Stimulated activated CD4-positive, alpha-beta T cell treated with anti-CD3 and anti-CD28 coated beads, Interleukin-1b, Interleukin-23, amount 100 ng/mL, for 24 hours (primary cell): ENCODE measurements at places on chromosomes 5 and 9.

DNA sequence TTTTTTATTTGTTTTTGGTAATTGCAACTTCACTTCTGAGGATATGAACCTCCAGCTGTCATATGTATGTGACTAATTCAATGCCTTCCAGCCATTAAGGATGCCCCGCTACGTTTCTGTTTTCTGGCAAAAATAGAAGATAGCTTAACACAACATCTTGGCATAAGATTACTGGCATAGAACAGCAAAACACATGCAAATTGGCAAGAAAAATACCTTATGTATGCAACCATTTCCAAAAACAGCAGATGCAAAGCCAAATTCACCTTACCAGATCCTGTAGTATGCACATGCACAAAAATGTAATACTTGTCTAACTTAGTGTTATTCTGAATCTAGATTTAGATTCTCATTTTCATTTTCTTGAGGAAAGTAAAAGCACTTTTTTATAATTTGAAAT, 461.1 kb upstream of the CYLC2 start:
- DNase-seq, result no peak

GRCh38 chr9:78865737-78866136, 568.8 kb downstream of the PSAT1 start:
- no peak for DNase-seq

DNA sequence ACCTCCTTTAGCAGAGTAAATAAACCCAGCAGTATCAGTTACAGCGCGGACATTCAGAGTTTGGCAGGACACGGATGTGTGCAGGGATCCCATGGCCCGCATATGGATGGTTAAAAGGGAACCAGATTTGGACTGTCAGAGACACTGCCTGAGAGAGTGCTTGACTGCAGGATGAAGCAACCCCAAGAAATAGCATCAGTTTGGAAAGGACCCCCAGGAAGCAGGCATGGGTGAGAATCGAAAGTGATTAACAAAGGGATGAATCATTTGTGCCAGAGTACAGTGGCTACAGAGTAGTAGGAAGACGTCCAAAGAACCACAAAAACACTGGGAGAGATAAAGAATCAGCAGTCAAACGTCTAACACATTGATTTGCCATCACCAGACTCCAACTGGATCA, 5.5 kb downstream of the C7 start:
- DNase-seq, result no peak

GRCh38 chr9:95834281-95834907, 41.1 kb upstream of the ERCC6L2 start:
- no peak for DNase-seq

GRCh38 chr9:115264313-115264712, 146.4 kb upstream of the TNC start:
- DNase-seq, result no peak
